ENCODE measurements at places on chromosomes 2 and 18. TPM values are rescaled to one million over a fixed set of nuclear protein-coding genes. Genes with fewer than 3 reads are reported as not detected.

UGT1A3 gene
- not detected for total RNA-seq

GRCh38 chr2:237744613-237745249 is 53.8 kb upstream of the RBM44 start:
- DNase-seq = peak; percentile 74
- H3K36me3 ChIP-seq = peaks cover 60% of the 10 kb centered on the region

NLRC4 gene
- total RNA-seq = not detected

- no peak overlapping the region for H3K4me3 ChIP-seq
- DNase-seq = no peak
- no peaks in the 10 kb centered on the region for H3K36me3 ChIP-seq
- no peaks in the 10 kb centered on the region for H3K27me3 ChIP-seq
- H3K4me1 ChIP-seq = no peaks in the 10 kb centered on the region
- no peak overlapping the region for H3K27ac ChIP-seq
Measured at GRCh38 chr2:212227755-212228154, 310.8 kb downstream of the ERBB4 start.

- no peak within 1 kb of the TSS for H3K4me3 ChIP-seq
- H3K4me1 ChIP-seq = no peaks in the 10 kb centered on the region
- H3K27me3 ChIP-seq = peaks cover 23% of the 10 kb centered on the region
- no peak within 1 kb of the TSS for H3K27ac ChIP-seq
Measured at GRCh38 chr18:72867746-72868584, at the start of gene NETO1. NETO1 (minus strand) TSS chr18:72867987; CDS start chr18:72867291, 696 bp downstream.

DNA sequence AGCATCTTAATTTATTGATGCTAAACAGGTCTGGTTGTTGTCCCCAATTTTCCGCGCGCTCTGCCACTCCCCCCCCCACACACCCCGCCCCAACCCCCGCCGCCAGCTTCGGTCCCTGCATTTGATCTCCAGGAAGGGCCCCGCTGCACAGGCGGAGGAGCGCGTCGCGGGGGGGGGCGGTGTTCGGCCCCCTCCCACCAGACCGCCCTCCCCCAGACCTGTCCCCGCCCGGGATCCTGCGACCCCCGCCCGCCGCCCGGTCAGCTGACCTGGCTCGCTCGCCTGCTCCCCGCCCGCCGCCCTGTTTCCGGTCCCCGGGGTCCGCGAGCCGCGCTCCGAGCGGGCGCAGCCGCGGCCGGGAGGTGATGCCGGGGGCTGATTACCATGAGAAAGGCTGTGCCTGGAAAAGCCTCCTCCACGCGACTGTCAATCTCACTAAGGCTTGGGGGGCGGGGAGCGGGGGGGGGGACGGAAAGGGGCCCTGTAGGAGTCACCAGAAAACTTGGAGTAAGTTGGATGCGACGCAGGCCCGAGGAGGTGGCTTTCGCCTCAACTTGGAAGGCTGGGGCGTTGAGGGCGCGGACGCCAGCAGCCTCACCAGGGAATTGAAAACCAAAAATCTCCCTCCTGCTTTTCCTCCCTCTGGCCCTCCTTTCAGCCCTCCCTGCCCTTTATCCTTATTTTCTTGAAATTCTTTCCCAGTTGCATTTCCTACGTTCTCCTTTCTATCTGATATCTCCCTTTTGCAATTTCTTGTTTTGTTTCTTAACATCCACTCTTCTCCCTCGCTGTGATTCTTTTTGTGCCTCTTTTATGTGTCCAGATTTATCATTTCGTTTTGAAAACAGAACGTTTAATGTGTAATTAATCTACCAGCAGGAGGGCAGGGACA is 4.4 kb upstream of the ZEB2 start:
- no peaks in the 10 kb centered on the region for H3K36me3 ChIP-seq
- no peak for DNase-seq
- peaks cover 21% of the 10 kb centered on the region for H3K4me1 ChIP-seq
- H3K4me3 ChIP-seq = peak overlapping the region; percentile 38
- H3K27me3 ChIP-seq = peaks cover 50% of the 10 kb centered on the region

DNA sequence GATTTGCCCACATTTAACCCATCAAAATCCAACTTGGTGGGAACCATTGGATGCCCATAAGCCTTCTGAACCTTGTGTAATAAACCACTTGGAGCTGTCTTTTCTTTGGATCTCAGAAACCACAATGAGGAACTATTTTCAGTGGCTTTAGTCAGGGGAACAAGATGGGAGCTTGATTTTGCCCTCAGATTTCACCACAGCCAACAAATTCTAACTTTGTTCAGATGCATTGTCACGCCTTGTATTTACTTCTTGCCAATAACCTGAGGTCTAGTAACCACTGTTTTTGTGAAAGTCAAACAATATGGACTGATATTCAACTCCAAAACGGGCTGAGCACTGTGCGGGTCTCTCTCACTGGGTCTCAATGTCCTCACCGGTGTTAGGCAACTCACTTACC is 508.2 kb downstream of the TNS1 start:
- no peak overlapping the region for H3K4me3 ChIP-seq
- no peaks in the 10 kb centered on the region for H3K36me3 ChIP-seq
- DNase-seq = no peak
- H3K27me3 ChIP-seq = no peaks in the 10 kb centered on the region
- H3K27ac ChIP-seq = no peak overlapping the region

ANKRD44 gene
- total RNA-seq = 186 TPM

EFR3B gene
- total RNA-seq = not detected

GFPT1 gene
- 18.3 TPM for total RNA-seq

DNA sequence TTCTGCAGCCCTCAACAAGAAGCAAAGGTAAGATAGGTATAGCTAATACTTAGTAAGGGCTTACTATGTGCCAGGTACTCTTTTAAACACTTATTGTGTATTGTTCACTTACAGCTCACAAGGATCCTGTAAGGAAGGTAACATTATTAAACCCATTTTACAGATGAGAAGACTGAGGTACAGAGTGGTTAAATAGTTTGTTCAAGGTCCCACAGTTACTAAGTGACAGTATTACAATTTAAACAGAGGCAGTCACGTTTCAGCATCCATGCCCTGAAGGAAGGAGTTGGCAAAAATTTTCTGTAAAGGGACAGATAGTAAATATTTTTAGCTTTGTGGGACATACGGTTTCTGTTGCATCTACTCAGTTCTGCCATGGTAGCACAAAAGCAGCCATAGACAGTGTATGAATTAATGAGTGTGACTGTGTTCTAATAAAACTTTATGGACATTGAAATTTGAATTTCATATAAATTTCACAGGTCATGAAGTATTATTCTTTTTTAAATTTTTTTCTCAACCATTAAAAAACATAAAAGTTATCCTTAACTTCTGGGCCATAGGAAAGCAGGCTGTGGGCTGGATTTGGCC is 75.7 kb downstream of the LTBP1 start:
- H3K27ac ChIP-seq = no peak overlapping the region
- DNase-seq = no peak
- no peak overlapping the region for H3K4me3 ChIP-seq

DNA sequence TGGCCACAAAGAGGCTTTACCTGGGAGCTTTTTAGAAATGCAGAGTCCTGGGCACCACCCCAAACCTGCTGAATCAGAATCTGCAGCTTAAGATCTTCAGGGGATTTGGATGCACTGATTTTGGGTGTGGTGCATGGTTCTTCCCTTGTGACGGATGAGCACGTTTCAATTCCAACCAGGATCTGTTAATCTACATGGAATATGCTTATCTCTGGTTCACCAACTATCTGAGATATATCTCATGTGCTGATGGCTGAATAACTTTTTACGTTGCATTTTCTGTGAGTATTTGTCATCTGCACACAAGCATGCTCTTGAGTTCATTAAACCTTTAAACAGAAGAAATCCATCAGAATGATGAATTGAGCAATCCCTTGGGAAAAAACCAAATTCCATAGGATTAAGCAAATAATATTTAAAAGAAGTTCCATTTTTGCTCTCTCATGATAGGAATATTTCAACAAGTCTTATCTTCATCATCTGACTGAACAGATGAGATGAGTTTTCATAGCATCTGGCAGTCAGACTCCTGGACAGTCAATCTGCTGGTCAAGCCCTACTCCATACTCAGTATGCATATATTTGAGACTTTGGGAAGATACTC is 120.6 kb downstream of the PLB1 start:
- peaks cover 89% of the 10 kb centered on the region for H3K4me1 ChIP-seq
- no peak overlapping the region for H3K4me3 ChIP-seq
- DNase-seq = no peak

DNA sequence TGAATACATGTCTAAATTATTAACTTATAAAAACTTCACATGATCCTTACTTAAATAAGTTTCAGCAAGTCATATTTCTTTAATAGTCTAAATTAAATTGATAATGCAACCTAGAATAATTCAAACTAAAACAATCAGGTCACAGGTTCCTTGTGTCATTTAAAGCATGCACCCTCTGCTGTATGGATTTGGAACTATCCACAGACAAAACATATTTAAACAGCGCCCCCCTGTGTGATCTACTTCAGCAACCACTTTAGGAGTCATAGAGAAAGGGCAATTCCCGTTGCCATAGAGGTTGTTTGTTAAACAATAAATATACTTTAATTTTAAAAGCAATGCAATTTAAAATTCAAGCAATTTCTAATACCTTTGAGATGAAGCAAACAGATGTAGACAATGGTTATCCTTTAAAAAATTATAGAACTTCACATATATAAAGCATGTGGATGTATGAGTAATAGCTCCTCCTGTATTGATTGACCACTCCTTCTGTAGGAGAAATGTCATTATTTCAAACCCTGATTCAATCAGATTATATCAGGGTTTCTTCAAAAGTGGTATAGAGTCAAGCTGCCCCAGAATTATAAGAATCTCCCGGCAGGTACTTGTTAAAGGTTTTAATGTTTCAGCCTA is 21.2 kb downstream of the GRB14 start:
- H3K36me3 ChIP-seq = no peaks in the 10 kb centered on the region
- no peak overlapping the region for H3K4me3 ChIP-seq
- H3K27ac ChIP-seq = no peak overlapping the region
- no peaks in the 10 kb centered on the region for H3K27me3 ChIP-seq

ASTL gene
- 5.0 TPM for total RNA-seq

DNA sequence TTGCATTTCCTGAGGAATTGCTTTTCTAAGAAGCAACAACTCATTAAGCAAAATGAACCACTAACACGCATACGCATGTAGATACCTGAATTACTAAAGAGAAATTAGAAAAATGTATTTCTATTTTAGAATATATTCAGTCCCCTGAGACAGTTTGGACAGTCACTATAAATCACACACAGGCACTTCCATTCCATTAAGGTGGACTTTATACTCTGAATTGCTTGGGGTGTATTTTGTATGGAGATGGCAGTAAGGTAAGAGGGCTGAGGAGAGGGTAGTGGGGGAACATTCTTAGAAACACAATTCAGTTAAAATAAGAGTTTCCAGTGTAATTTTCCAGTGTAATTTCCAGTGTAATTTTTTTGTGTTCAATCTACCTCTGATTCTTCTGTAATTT is 1.8 kb downstream of the CCDC141 start:
- H3K27ac ChIP-seq = no peak overlapping the region
- DNase-seq = no peak
- no peaks in the 10 kb centered on the region for H3K36me3 ChIP-seq
- no peaks in the 10 kb centered on the region for H3K4me1 ChIP-seq

- H3K4me1 ChIP-seq = peaks cover 47% of the 10 kb centered on the region
- no peaks in the 10 kb centered on the region for H3K36me3 ChIP-seq
- H3K4me3 ChIP-seq = peak overlapping the region; percentile 76
- H3K27me3 ChIP-seq = no peaks in the 10 kb centered on the region
- H3K27ac ChIP-seq = no peak overlapping the region
Measured at GRCh38 chr2:106193690-106193976, 468 bp downstream of the UXS1 start.

GRCh38 chr2:235467588-235467987 is 26.3 kb upstream of the AGAP1 start:
- H3K4me1 ChIP-seq = no peaks in the 10 kb centered on the region
- no peaks in the 10 kb centered on the region for H3K27me3 ChIP-seq
- H3K27ac ChIP-seq = no peak overlapping the region
- no peak for DNase-seq
- H3K36me3 ChIP-seq = no peaks in the 10 kb centered on the region

MC4R gene
- total RNA-seq = not detected

SLC4A3 gene
- 0.20 TPM for total RNA-seq

DNA sequence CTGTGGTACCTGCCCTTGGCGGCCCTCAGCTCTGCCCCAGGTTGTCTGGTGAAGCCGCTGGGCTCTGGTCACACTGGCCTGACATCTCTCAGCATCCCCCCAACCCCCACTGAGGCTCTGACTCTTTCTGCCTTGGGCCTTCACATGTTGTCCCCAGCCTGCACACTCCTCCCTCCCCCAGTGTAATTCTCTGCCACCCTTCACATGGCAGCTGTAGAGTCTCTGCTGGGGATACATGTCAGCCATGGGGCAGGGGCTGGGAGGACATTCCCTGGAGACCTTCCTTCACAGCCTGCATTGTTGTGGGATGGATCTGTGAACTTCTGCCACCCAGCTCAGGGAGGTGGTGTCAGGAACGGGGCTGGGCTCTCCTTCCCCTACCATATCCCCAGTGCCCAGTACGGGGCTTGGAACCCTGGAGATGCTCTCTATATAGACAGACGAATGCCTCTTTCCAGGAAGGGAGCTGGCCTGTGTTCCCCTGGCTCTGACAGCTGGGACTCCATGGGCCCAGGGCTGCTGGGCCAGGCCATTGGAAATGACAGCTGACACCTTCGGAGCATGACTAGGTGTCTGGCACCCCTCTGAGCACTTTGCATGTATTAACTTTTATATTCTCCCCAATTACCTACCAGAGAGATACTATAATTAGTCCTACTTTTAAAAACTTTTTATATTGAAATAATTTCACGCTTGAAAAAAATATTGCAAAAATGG is 151.5 kb downstream of the INHBB start:
- no peaks in the 10 kb centered on the region for H3K36me3 ChIP-seq
- H3K4me3 ChIP-seq = no peak overlapping the region
- no peaks in the 10 kb centered on the region for H3K4me1 ChIP-seq
- H3K27ac ChIP-seq = no peak overlapping the region
- DNase-seq = no peak

MC5R gene
- total RNA-seq = not detected

- no peak for DNase-seq
- H3K27ac ChIP-seq = no peak overlapping the region
- H3K4me3 ChIP-seq = no peak overlapping the region
- H3K27me3 ChIP-seq = no peaks in the 10 kb centered on the region
- H3K36me3 ChIP-seq = no peaks in the 10 kb centered on the region
- peaks cover 14% of the 10 kb centered on the region for H3K4me1 ChIP-seq
Measured at GRCh38 chr2:112811276-112811831, 25.2 kb downstream of the IL1B start.

GRCh38 chr2:236631281-236631855 is 61.7 kb downstream of the ACKR3 start:
- no peaks in the 10 kb centered on the region for H3K36me3 ChIP-seq
- H3K4me3 ChIP-seq = no peak overlapping the region
- H3K27ac ChIP-seq = no peak overlapping the region
- H3K4me1 ChIP-seq = no peaks in the 10 kb centered on the region
- H3K27me3 ChIP-seq = no peaks in the 10 kb centered on the region
